Glutamatergic neuron (in vitro differentiated cells): ENCODE measurements at places on chromosomes 2 and 18.

GRCh38 chr2:130808482-130809268, 28.0 kb upstream of the ARHGEF4 start:
- no peak for DNase-seq

DNA sequence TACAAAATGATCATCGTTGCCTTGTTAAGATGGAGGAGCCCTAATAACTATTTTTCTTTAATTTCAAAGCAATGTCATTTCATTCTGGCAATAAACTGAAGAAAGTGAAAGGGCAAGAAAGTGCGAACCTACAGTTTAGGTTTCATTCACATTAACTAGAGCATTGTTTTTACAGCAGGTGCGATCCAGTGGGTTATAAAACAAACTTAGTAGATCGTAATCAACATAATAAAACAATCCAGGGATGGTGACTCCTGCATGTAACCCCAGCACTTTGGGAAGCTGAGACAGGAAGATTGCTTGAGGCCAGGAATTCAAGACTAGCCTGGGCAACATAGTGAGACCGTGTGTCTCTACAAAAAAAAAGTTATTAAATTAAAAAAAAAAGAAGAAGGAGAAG, 51.1 kb downstream of the AP1S3 start:
- DNase-seq, result no peak

- no peak for DNase-seq
Observed at GRCh38 chr2:191188550-191189093, 37.8 kb upstream of the STAT4 start.

DNA sequence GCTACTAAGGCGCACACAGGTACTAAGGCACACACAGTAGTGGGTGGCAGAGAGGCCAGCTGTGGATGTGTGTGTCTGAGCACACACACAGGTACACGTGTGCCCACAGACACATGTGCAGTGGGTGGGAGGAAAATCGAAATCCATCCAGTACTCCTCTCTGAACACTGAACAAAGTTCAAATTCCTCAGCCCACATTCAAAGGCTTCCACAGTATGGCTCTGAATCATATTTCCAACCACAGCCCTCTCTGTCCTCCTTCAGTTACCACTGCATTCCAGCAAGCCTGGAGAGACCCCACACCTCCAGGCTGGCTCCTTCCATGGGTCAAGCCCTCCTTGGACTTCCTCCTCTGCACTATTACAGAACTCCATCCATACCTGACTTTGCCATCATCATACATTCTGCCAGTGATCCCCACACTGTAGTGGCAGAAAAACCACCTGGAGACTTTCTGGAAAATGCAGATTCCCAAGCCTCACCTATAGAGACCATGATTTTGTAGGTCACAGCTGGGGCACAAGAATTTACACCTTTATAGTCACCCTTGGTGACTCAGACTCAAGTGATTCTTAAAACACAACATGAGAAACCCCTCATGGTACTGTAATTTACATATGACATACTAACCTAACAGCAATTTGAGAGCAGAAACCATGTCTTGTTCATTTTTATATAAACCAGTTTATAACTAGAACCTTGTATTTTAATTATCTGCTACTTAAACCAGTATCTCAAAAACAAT, 31.4 kb downstream of the EPG5 start:
- DNase-seq, result no peak

GRCh38 chr2:73448856-73449255, 63.2 kb downstream of the ALMS1 start:
- no peak for DNase-seq
